Stimulated activated CD4-positive, alpha-beta T cell treated with anti-CD3 and anti-CD28 coated beads, Interleukin-12 subunit alpha, Interleukin-12 subunit beta, amount 100 ng/mL, for 48 hours (primary cell): ENCODE measurements at places on chromosomes 1 and 21.

GRCh38 chr21:39863111-39863510 lies 4.1 kb upstream of the PCP4 start:
- DNase-seq = no peak

GRCh38 chr1:58060559-58061170 lies 485.9 kb downstream of the OMA1 start:
- no peak for DNase-seq

DNA sequence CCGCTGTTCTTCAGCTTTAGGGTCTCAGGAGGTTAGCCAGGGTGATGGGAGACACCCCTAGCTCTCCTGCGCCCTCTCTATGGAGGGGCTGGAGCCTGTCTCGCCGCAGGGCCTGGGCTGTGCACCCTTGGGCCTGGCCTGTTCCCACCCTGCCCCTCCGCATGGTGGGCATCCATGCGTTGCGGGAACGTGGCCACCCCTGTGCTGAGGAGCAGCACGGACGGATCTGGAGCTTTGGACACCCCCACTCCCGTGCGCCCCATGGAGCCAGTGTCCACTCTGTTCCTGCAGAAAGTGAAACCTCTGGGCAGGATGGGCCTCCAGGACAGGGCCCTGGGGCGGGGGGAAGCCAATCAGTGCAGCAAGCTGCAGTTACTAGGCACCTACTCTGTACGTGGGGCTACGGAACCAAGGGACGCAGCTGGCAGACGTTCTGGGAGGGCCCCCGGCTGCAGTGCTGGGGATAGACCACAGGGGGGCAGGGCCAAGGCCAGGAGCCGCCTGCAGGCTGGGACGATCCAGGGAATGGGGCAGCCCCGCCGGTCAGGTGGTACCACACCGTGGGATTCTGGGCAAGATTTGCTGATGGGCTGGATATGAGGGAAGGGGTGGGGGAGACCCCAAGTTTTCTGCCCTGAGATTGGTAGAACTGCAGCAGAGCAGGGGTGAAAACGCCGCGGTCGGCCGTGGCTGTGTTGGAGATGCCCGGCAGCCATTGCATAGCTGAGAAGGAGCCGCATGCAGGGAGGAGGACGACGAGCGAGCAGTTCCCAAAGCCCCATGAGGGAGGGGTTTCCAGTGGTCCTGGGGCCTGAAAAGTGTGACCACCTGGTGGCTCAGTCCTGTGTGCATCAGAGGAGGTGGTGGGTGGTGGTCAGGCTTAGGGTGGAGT lies 43.3 kb downstream of the TP73 start:
- DNase-seq = peak; percentile 16

GRCh38 chr1:53183095-53183990 lies 13.3 kb upstream of the CPT2 start:
- no peak for DNase-seq

DNA sequence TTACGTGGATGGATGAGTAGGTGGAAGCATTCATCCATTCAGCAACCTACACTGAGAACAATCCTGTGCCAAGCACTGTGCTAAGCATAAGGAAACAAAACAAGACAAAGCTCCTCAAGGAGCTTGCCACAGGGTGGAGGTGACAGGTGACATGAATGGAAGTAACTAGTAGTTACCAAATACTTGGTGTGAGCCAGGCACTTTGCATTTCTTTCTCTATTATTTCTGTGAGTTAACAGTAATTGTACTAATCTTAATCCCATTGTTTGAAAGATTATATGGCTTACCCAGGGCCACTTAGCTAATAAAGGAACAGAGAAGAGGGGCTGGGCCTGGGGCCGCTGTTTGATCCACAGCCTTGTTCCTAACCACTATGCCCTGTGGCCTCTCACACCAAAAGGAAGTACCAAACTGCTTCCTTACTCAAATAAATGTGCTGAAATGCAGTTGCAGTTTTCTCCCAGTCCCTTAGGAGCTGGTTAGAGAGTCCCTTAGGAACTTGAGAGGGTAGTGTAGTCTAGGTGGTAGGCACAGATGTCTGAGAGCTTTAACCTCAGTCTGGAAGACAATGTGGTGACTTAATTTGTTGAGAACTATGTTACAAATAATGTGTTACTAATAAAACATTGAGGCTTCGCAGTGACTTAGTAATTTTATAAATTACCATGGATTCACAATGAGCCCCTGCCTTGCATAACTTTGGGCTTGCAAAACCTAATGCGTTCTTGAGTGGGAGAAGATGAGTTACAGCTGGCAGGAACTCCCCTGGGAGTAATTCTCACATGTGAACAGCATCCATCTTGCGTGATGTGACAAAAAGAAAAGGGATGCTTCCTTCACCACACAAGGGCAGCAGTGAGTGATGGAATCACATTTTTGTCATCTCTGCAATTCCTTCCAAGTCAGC lies 69.8 kb downstream of the MPZL1 start:
- no peak for DNase-seq

- no peak for DNase-seq
Measured at GRCh38 chr1:53139951-53140361, 2.5 kb downstream of the SLC1A7 start.

GRCh38 chr21:45578176-45578801 lies 36.0 kb upstream of the SLC19A1 start:
- no peak for DNase-seq

DNA sequence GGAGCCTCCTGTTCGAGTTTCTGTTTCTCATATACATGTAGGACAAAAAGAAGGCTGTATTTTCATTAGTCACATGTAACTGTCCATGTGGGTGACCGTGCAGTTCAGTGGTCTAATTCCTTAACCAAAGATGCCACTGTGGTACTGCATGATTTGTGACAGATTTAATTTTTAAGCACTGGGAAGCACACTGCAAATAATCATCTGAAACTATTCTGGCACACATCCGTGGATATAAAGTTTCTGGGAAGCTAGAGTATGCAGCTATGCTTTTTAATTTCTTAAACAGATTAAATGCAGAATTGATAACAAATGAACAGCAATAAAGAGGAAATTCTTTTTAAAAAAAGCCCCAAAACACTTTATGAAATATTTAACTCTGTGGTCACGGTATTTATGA lies 254.8 kb downstream of the LMO4 start:
- DNase-seq = no peak

GRCh38 chr1:48203287-48203900 lies 19.1 kb upstream of the SLC5A9 start:
- no peak for DNase-seq

DNA sequence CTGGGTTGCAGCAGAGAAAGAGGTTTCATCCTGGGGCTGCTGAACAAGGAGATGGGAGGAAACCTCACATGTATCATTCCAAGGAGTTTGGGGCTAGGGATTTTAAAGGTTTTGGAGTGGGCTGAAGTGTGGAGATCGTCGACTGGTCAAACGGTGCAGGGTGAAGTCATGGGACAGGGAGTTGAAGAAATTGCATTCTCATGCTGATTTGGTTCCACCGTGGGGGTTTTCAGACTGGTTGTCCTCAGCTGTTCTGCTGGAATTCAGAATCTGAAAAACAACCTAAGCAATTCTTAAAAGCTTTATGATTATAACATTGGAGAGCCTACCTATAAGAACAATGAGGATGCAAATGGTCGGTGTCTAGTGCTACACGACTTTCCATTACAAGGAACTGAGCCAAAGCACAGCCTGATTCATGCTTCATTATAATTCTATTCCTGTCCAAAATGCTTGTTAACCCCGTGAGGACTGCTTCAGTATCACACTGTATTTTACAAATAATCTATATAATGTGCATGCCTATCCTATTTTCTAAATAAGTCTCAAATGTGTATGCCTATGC lies 242.7 kb downstream of the TM2D1 start:
- DNase-seq = no peak

GRCh38 chr1:19307794-19308508 lies 4.0 kb downstream of the AKR7A2 start:
- no peak for DNase-seq

GRCh38 chr1:162627662-162628296 lies 4.5 kb upstream of the DDR2 start:
- no peak for DNase-seq

DNA sequence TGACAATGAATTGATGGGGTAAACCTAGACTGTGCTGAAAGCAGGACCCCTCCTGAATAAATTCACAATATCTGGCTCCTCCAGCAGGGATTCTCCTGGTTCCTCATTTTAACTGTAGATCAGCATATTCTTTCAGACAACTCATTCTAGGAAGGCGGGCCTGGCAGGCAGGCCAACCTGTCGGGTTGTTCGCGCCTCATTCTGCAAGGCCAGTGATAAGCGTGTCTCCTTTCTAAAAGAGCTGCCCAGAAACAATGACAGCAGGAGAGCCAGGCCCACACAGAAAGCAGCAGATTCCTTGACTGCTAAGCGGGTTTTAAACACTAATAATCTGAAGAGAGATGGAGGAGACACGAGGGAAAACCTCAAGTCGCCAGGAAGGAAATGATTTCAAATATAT lies 70.0 kb downstream of the NTPCR start:
- DNase-seq = no peak

- no peak for DNase-seq
Measured at GRCh38 chr1:23366598-23366997, 3.0 kb downstream of the ZNF436 start.

DNA sequence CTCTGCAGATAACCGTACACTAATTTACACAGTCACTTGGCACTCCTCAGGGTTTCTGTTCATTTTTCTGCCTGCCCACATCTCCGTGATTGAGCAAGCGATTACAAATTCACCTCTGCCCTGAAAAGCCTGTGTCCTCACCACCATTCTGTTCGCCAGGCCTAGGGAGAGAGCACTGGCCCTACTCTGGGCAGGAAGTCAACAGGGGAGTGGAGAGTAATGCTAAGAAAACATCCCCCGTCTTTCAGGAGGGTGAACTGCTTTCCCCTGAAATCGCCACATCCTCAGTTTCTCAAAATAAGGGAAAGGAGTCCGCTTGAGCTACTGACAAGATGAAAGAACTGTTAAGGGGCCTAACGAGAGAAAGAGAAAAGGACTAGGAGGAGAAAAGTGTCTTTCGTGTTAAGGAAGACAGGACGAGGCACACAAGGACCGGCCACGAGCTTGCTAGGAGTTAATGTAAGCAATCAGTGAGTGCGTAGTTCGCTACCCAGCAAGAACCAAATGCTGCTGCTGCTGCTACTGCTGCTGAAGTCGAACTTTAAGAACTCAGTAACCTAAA lies 632 bp downstream of the PEX19 start:
- no peak for DNase-seq

DNA sequence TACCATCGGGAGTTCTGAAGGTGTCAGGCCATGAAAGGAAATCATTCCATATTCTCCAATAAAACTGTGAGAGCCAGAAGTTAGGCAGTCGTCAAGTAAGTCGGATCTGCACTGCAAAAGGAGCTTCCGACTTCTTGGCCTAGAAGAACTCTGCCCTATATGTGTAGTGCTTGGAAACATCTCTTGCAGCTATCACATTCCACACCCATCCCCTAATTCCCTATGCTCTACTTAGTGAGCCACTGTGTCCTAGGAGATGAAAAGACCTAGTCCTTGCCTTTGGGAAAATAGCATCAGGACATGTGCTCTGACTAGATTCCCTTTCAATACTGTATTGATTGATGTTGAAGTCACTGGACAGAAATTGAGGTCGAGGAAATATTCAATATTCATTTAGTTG lies 8.2 kb upstream of the GJA9 start:
- DNase-seq = no peak

- DNase-seq = no peak
Measured at GRCh38 chr1:84386716-84387479, 11.4 kb upstream of the DNASE2B start.

- DNase-seq = no peak
Measured at GRCh38 chr21:36700295-36700970, 1.5 kb downstream of the SIM2 start.

GRCh38 chr1:20073256-20073655 lies 3.3 kb downstream of the PLA2G5 start:
- DNase-seq = no peak

GRCh38 chr1:5709976-5710375 lies 282.2 kb downstream of the NPHP4 start:
- DNase-seq = no peak

- DNase-seq = no peak
Measured at GRCh38 chr21:14482165-14482564, 64.0 kb downstream of the SAMSN1 start.

GRCh38 chr1:22364326-22364650 lies 87.4 kb upstream of the ZBTB40 start:
- no peak for DNase-seq

GRCh38 chr1:81717230-81717629 lies 83.5 kb upstream of the ADGRL2 start:
- DNase-seq = no peak

DNA sequence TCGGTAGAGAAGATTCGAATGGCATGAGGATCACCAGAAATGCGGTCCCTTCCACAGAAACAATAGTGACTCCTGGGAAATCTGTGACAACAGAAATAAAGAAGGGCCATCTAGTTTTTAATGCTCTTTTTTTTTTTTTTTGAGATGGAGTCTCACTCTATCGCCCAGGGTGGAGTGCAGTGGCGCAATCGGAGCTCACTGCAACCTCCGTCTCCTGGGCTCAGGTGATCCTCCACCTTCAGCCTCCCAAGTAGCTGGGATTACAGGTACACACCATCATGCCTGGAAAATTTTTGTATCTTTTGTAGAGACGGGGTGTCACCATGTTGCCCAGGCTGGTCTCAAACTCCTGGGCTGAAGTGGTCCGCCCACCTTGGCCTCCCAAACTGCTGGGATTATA lies 43.9 kb downstream of the L1TD1 start:
- DNase-seq = no peak

DNA sequence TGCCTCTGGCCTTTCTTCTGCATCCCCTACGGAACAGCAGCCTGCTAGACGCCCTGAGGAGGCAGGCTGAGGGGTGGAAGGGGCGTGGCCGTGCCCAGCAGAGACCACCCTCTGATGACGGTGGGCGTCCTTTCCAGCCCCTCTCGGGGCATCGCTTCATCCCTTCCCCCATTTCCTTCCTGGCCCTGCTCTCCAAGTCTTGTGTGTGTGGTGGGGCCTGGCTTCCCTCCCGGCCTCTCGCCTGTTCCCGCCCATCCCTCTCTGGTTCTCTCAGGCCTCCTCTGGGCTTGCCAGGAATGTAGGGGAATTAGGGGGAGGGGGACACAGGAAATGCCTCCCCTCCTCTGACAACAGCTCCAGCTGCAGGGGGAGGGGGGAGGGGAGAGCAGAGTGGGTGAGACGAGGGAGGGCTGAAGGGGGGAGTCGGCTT lies 51.1 kb downstream of the SKI start:
- DNase-seq = no peak

GRCh38 chr1:6100861-6101783 lies 55.4 kb downstream of the KCNAB2 start:
- DNase-seq = no peak

DNA sequence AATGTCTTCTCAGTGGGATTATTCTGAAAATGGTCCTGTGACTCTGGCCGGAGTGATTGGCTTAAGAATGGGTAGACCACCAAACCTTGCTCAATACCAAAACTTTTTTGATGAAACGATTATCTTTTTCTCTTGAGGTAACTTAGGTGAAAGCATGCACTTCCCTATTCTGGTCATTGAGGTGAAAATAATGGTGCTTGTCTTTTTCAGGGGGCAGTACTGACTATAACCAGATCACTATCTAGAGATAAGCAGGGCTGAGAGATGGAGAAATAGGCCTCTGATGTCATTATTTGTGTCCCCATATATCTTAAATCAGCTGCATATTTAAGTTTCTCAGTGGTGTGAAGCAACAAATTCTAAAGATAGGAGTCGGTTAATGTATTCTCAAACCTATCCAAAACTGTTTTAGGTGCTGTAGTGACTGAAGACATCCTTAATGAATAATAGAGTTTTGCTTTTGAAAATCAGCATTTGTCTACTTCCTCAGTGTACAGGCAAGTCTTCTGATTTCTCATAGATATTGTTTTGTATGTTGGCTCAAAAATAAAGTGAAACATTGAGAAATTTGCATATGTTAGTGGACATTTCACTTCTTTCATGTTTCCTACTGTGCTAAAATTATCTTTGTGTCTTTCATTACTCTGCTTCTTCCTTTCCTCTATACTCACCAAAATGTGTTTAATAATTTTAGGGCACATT lies 735.3 kb upstream of the ADGRL4 start:
- DNase-seq = no peak
